Activated CD4-positive, alpha-beta T cell treated with anti-CD3 and anti-CD28 coated beads for 4 hours (primary cell): ENCODE measurements at places on chromosomes 12 and 14.

DNA sequence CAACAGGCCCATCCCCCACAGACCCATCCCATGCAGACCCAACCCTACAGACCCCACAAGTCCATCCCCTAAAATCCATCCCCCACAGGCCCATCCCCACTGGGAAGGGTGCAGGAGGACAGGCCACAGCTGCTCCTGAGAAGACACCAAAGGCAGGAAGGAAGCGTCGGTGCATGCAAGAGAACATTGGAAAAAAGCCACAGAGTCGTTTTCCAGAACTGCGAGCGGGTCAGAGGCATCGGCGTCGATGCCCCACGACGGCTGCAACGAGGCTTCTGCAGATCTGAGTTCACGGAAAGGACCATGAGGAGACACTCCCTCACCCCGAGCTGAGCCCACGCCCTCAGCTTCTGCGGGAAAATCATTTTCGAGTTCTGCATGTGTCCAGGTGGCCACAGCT, 59.6 kb upstream of the GALNT9 start:
- DNase-seq: no peak

GRCh38 chr14:67461341-67461985, 27.1 kb downstream of the TMEM229B start:
- DNase-seq: no peak

DNA sequence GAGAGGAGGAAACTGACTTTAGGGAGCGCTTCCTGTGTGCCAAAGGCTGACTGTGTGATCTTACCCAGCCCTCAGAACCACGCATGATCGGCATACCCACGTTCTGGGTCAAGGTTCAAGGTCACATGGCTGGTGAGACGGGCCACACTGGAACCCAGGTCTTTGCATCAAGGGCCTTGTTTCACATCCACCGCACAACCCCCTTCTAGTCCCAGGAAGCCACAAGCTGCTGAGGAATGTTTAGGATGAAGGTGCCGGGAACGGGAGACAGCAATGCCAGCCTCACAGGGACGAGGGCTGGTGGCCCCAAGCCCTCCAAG, 50.7 kb downstream of the TESC start:
- no peak for DNase-seq

- no peak for DNase-seq
These were observed 475.6 kb downstream of the PDZRN4 start for GRCh38 chr12:41663598-41664265.

- DNase-seq: no peak
These were observed 80.0 kb downstream of the ATXN2 start for GRCh38 chr12:111519083-111519482.

DNA sequence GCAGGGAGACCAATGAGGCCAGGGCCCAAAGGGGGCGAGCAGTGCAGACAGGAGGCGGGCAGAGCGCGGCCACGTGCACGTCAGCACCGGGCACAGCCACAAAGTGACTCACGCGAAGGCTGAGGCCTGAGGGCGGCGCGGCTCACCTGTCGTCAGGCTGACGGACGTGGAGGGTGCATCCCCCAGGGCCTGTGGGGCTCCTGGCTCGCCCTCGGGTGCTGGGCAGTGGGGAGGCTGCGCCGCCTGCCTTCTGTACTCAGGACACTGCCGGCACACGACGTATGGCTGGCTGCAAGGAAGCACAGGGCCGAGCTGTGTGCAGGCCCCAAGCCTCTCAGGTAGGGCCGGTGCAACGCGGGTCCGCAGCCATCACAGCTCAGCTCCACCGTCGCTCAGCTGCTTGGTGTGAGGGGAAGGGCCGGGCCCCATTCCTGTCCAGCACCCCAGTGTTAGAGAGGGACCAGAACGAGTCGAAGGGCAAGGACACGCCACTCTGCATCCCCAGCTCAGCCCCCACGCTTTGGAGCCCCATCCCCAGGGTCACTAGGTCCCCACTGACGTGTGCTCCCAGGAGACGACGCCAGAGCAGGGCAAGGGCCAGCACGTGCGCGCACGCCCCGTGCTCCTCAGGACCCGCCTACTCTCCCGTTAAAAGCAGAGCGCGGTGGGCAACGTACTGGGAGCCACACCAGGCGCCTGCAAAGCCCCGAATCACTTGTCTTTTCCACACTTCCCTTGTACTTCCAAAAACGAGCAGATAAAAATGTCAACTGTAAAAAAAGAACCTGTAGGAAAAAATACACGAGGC, 24.8 kb upstream of the GOLGA3 start:
- DNase-seq: no peak

- DNase-seq: no peak
These were observed 235.5 kb downstream of the MDGA2 start for GRCh38 chr14:47439953-47440352.

DNA sequence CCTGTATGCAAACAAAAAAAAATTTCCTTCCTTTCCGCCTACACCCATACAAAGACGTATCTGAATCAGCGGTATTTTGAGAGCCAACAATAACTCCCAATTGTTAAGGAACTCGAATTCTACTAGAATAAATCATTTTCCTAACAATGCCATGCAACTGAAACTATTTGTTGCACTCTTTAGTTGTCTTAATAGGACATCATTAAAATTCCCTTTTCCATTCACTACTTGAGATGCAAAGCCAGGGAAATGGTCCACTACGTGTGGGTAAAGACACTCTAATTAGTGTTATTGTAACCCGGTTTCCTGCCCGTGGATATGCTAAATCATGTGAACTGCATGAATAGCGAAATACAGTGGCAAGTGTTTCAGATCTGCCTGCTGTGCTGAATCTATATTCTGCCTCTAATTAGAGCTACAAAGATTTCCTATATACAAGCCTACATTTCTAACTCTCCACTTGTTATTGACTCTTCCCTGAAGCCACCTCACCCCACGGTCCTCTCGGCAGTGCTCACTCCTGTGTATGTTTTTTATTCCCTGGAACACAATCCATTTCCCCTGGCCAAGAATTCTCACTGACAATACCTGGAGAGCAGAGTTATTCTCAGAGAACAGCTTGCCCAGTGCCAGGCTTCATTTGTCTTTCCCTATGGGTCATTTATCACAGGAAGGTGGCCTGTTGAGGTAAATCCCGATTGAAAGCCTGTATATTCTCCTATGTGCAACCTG, 168.3 kb downstream of the PAWR start:
- DNase-seq: no peak

DNA sequence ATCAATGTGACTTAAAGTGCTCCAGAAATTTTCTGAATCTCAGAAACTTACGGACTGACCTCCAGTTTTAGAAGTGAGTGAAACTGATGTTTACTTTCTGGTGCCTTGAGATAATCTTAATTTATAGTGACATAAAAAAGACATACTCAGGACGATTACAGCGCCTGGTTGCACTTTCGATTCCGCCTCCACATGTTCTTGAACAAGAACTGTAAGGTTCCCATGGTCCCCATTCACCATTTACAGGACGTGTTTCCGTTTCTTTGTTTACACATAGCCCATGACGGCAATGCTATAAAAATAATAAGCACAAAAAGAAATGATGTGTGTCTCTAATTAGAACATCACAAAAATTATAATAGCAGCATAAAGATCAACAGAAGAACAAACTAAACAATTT, 98.2 kb downstream of the ADAMTS20 start:
- no peak for DNase-seq
